Stimulated activated CD8-positive, alpha-beta memory T cell treated with anti-CD3 and anti-CD28 coated beads, Interleukin-15, amount 100 ng/mL, for 1 hour (primary cell): ENCODE measurements at places on chromosomes 2 and 18.

DNA sequence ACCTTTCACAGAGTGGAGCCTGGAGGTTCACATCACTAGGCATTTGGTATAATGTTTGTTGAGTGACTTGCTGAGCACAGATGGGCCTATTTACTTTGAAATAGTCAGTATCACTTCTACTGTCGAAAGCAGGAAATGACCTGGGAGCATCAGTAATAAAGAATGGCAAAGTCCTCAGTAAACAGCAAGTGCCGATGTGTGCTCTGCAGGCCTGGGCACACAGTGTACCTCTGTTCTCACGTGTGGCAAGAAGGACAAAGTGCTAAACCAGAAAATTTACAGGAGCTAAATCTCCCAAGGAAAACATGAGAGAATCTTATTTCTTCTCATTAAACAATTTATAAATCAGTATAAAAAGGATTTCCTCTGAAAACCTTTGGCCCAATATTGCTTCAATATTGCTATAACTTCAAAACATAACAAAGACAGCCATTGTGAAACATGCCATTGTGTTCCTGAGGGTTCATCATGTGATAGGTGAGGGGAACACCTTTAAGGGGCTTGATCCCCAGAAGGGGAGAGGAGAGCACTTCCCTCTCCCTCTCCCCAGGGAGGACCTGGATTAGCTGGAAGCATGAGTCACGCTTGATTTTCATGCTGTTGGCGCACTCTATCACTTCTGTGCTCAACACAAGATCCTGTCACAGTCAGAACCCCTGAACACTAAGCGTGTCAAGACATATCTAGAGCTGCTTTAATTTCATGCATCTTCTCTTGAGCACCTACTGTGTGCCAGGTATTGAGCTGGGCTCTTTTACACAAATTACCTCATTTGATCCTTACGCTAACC, 131.5 kb upstream of the SMAD2 start:
- DNase-seq: no peak

DNA sequence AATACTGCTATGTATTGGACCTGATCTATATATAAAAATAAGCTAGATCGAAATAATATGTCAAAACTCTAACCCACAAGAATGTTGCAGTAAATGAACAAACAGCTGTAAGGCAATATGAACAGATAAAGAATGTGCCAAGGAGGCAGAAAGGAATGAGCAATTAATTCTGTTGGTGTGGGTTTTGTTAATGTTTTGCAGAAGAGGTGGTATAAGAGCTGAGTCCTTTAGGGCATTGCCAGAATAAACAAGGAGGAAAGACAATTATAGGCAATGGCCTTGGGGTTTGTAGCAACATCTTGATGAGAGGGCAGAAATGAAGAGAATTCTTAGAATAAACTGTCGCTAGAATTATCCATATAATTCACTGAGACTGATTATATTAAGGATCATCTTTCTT, 240.9 kb upstream of the GULP1 start:
- no peak for DNase-seq

DNA sequence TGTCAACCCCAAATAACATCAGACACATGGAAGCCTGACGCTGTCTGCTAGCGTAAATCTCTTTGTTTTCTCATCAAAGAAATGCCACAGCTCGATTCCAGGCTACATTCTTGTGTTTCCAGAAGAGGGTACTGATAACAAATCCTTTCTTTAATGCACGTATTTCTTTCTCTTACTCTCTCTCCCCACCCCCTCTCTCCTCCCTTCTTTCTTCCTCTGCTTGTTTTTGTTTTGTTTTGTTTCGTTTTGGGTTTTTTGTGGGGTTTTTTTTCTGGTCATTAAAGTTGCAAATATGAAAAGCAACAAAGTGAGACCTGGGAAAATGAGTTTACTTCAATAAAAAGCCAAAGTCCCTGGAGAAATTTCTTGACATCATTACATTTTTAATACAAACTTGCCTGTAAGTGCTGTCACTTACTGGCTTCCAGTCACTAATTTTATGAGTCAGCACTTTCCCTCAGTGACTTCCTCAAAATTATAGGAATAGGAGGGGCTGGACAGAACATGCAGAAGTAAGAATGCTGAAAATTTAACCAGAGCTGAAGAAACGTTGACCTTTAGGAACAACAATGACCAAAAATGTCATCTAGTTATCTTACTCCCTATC, 106.7 kb upstream of the NABP1 start:
- no peak for DNase-seq

DNA sequence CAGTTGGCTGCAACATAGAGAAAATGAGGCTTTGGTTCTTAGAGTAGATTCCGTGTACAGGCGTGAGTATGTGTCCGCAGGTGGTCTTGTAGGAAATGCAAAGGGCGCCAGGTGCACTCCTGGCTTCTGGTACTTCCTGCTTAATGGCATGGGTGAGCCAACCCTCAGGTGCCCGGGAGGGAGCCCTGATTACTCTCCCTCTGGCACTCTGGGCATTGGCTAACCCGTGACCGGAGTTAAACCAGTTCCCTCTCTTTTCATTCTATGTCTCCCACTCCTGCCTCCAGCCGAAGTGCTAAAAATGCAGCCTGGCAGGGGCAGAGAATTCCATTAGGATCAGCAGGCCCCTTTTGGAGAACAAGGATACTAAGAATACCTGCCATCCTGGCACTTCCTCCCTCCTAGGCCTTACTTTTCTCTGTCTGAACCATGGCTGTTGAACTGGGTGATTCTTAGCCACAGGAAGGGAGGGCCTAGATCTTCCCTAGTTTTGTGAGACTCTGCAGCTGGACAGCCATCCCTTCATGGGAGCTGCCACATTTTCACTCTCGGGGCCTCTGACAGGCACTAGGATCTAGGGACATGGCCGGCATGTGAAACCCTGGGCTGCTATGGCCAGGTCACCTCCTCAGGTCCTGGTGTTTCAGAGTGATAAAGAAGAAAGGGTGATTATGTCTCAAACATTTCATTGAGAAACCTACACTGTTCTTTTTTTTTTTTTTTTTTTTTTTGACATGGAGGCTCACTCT, 6.5 kb downstream of the MERTK start:
- DNase-seq: no peak

DNA sequence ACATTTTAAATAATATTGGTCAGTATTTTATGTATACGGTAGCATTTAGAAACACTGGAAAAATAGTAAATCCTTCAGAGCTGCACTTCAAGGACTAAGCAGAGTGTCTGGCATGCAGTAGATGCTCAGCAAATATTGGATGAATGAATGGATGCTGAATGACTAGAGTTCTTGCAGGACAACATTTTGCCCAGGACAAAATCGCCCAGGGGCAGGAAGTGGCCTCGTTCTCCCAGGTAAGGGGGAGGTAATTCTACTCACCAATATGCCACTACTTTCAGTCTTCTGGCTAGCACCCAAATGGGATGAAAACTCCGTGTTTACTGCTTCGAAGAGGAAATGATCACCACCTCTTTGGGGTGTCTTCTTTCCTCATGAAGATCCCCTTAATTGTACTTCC, 4.0 kb upstream of the DGUOK start:
- no peak for DNase-seq

DNA sequence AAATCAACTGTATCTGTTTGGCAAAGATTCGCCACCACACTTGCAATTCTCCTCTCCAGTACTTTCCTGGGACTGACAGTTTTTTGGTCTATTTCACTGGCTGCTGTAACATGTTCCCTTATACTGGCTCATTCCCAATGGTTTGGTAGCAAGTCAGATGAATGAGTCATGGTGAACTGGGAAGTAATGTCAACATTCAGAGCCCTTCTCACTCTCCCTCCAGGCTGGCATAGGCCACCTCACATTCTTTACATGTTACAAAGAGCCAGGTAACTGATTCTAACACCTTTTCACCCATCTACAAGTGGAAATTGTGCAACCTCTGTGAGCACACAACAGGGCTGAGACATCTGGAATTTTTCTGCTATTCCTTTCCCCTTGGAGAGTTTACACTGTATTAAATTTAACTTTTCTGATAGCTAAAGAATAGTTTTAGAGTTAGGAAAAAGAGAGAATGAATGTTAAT, 111.3 kb upstream of the TLK1 start:
- DNase-seq: no peak

- DNase-seq: no peak
These were observed 24.3 kb upstream of the BCL11A start for GRCh38 chr2:60577682-60578283.

DNA sequence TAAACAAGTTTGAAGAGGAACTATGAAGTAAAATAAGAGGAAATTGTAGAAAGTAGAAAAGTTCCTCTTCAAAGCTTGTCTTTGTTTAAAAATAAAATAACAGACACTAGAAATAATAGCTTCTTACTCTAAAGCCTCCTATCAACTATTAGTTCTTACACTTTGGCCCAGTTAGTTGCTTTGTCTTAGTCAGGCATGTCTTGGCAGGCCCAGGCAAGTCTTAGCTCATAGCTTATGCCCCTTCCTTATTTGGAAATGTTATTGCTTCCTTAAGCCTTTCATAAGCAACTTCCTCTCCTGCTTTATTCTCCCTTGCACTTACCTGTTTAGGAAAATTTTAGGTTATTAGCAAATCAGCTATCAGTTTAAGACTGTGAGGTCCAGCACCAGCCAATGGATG, 950.6 kb upstream of the LRATD1 start:
- DNase-seq: no peak
